ENCODE measurements at places on chromosomes 11 and 22.

GRCh38 chr11:24679821-24680351 lies 183.0 kb downstream of the LUZP2 start:
- DNase-seq, result no peak

DNA sequence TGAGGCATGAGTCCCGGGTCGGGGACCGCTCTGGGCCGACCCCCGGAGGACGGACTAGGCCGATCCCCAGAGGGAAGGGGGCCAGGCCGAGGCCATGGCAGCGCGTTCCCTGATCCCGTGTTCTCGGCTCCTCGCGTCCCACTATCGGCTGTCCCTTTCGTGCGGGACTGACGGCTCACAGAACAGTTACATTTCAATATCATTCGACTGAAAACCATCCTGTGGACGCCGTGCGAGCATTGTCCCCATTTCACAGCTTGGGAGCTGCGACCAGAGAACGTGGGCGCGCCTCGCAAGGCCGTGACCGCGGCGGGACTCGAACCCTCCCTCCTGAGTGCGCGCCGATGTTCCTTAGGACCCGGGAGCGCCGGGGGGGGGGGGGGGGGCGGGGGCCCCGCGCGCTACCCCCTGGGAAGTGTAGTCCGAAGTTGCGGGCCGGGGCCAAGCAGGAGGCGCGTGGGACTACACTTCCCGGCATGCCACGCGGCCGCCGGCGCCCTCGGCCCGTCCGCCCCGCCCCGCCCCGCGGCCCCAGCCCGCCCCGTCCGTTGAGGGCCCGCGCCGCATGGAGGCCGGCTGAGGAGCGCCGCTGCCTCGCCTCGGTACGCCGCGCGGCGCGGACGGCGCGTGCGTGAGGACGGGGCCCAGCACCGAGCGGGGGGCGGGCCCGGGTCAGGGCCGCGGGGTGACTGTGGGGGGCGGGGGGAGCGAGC lies at the start of gene TRABD:
Gene TRABD (plus strand): TSS at position 539 of the 713 bp plus-strand sequence. CDS start 7,148 bp downstream, outside the sequence.
- DNase-seq, result no peak

DNA sequence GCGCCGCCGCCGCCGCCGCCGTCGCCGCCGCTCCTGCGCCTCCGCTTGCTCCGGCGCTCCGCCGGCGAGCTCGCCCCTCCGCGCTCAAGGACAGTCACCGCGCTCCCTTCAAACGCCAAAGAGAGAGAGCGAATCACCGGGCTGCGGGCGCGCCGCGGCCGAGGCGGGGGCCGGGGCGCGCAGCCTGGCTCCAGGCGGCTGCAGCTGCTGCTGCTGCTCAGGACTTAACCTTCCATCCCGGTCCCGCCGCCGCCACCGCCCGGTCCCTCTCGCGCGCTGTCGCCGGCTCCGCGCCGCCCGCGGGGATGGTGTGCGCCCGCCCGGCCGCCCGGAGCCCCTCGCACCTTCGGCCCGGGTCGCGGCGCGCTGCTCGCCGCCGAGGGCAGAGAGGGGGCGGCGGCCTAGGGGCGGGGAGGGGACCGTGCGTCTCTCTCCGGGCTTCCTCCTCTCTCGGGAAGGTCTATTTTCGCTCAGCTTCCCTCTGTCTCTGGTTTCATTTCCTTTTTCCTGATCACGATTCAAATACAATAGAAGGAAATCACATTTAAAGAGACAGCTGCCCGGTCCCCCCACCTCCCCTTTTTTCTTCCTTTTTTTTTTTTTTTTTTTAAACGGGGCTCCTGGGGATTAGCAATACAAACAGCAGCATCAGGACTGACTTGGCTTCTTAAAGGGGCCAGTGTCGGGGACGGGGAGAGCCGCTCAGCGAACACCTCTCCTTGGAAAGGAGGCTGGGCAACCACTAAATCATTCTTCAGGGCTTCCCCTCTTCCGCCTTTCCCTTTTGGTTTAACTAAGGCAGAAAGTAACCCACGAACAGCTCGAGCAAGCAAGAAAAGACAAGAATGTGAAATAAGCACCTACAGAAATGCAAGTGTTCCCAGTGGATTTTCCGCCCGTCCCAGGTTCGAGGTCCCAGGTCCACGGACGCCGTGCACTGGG lies 22.1 kb downstream of the LMO2 start:
- DNase-seq, result no peak

DNA sequence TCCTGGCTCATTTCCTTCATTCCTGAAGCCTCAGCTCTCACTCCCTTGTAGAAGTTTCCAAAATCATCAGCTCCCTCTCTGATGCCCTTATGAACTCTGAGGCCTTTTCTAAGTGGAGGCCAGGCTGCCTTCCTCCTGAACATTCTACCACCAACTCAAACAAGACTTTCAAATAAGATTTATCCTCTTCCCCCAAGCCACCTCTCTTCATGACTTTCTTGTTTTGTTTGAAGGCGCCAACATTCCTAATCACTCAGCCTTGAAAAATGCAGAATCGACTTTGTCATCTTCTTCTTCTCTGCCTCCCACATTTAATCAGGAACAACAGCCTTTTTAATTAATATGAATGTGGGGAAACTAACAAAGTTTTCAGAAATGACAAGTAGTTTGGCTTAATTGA lies 927.9 kb downstream of the OPCML start:
- no peak for DNase-seq

- no peak for DNase-seq
Observed at GRCh38 chr22:30232716-30233218, 13.8 kb downstream of the LIF start.

DNA sequence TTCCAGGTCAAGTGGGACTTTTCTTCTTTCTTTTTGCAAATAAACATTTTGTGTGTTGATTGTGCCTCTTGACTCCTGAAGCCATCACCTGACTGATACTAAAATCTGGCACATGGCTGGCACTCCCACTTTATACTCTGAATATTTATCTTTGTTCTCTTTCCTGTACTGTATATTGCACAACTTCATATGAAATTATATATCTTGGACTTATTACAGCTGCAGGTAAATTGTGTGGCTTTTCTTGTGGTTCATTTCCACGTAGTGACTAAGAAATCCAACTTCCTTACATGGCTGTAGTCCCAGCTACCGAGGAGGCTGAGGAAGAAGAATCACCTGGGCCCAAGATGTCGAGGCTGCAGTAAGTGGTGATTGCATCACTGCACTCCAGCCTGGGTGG lies 23.7 kb upstream of the OR5B12 start:
- no peak for DNase-seq

GRCh38 chr11:77446911-77447629 lies 26.8 kb downstream of the PAK1 start:
- DNase-seq, result no peak

DNA sequence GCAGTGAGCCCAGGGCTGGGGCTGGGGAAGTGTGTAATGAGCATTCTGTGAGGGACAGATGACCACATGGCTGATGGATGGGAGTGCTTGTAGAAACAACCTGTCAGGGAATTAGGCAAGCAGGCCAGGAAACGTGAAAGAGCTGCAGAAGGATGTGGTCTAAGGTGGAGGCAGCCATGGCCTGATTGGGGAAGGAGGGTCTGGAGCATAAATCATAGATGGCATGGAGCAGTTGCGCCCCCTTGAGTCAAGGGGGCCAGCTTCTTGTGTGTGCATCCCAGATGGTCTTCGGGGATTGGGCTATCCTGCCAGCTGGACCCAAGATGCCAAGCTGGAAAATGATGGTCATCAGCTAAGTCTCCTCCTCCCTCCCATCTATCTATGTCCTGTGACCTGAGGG lies 119.4 kb upstream of the CLPB start:
- DNase-seq, result no peak

- DNase-seq, result no peak
Observed at GRCh38 chr11:11422411-11423128, 69.5 kb upstream of the CSNK2A3 start.

DNA sequence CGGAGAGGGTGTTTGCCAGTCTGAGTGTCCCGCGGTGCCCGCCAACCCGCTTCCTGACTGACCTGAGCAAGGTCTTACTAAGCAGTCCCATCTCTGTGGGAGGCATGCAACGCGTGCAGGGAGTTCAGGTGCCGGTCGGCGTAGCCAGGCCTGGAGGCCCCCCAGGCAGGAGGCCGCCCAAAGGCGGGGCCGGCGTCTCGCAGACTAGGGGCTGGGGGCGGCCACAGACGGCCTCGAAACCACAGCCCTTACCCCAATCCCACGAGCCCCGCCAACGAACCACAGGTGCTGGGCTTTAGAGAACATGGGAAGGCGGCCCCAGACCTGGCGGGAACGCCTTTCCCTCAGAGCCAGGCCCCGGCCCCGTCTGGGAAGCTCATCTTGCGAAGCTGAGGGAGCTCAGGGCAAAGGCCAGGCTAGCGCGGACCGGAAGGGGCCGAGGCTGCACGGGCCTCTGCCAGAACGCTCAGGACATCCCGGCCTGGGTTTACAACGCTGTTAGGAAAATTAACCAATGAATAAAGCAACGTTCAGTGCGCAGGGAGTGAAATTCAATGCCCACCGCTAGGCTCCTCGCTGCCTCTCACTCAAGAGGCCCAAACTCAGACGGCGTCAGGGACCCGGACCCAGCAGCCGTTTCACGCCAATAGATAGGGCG lies 2.1 kb upstream of the MTFP1 start:
- DNase-seq, result no peak

DNA sequence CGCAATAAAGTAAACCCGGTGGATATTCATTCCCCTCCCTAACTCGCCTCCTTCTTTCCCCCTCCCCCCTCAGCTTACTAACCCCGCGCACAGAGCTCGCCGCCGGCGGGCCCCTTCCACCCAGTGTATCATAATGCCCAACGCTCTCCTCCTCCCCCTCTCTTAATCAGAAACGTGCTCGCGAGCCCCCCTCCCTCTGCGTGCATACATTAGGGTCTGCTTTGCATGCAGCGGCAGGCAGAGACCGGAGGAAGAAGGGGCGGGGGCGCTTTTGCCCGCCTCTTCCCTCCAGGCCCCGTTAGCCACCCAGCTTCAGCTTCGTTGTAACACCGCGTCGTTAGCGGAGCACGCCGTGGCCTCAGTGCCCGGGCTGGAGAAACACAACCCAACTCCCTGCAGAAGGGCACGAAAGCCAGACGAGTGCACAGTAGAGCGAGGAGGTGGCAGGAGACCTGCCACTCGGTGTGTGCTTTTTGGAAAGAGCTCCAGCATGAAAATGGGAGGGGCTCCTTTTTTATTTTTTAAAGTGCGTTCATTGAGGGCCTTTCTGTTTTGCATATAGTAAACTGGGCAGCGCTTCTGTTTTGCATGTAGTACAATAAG lies 901 bp upstream of the KMT2A start:
- no peak for DNase-seq

- no peak for DNase-seq
Observed at GRCh38 chr11:111347723-111348115, 31.4 kb downstream of the POU2AF1 start.

- DNase-seq, result no peak
Observed at GRCh38 chr11:132987936-132988335, 544.4 kb downstream of the OPCML start.

GRCh38 chr11:62502030-62502730 lies 44.4 kb downstream of the AHNAK start:
- no peak for DNase-seq

- no peak for DNase-seq
Observed at GRCh38 chr11:118042796-118043195, 34.1 kb upstream of the TMPRSS4 start.

GRCh38 chr11:33437529-33437928 lies 180.3 kb downstream of the HIPK3 start:
- DNase-seq, result no peak

DNA sequence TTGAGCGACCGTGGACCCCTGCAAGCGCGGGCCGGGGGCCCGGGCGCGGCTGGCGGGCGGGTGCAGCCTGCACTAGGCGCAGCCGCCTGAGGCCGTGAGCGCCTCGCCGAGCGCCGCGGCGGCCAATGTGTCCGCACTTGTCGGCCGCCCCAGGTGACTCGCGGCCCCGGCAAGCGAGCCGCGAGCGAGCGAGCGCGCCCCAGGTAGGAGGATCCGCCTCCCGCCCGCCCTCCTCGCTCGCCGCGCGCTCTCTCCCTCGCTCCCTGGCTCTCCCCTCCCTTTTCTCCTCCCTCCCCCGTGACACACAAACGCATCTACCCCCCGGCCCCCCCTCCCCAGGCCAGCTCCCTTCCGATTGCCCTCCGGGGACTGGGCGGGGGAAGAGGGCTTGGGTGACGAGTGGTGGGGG lies at the start of gene WNT7B:
Gene WNT7B (minus strand): TSS at position 160 of the 409 bp plus-strand sequence. CDS start 408 bp downstream, outside the sequence.
- no peak for DNase-seq

- no peak for DNase-seq
Observed at GRCh38 chr11:67673902-67674301, 521 bp downstream of the ALDH3B2 start.

DNA sequence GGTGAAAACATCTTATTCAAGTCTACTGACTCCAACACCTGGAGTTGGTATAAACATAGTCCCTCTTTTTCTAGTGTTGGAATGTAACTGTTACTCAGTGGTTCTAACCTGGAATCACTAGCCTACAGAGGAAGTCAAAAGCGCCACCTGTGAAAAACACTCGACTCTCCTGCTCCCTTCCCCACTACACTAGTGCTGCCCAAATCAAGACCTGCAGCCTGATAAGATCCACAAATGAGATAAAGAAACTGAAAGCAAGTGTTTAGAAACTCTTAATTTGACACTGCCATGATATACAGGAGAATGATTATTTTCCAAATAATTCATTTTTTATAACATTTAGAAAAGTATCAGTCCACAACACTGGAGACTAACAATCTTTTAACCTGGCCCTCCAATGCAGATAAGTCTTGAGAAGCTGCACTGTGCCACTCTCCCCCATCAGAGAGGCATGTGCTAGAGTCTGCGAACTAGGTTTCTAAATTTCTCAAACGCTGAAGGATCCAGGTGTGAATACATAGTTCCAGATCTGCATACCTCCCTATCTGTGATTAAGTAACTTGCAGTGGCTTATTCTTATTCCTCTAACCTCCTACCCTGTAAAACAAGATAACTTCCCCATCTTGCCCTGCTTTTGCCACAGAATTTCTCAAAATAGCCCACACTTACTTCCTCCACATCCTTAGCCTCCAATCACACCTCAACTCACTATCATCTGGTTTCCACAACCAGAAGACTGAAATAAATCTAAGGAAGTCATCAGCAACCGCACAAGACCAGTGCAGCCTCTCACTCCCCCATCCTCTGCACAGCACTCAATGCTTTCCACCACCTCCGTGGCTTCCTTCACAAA lies 88.1 kb downstream of the RRAS2 start:
- no peak for DNase-seq

- DNase-seq, result no peak
Observed at GRCh38 chr11:17548444-17548843, 1.4 kb downstream of the OTOG start.

DNA sequence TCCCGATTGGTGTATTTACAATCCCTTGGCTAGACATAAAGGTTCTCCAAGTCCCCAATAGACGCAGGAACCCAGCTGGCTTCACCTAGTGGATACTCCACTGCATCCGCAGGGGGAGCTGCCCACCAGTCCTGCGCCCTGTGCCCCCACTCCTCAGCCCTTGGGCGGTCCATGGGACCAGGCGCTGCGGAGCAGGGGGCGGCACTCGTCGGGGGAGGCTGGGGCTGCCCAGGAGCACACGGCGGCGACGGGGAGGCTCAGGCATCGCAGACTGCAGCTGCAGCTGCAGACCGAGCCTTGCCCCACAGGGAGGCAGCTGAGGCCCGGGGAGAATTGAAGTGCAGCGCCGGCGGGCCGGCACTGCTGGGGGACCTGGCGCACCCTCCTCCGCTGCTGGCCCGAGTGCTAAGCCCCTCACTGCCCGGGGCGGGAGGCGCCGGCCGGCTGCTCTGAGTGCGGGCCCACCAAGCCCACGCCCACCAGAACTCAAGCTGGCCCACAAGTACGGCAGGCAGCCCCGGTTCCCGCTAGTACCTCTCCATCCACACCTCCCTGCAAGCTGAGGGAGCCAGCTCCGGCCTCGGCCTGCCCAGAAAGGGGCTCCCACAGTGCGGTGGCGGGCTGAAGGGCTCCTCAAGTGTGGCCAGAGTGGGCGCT lies 12.2 kb upstream of the SIK3 start:
- no peak for DNase-seq
